Fibroblast of villous mesenchyme (primary cell): ENCODE measurements at places on chromosomes 6 and 20.

DNA sequence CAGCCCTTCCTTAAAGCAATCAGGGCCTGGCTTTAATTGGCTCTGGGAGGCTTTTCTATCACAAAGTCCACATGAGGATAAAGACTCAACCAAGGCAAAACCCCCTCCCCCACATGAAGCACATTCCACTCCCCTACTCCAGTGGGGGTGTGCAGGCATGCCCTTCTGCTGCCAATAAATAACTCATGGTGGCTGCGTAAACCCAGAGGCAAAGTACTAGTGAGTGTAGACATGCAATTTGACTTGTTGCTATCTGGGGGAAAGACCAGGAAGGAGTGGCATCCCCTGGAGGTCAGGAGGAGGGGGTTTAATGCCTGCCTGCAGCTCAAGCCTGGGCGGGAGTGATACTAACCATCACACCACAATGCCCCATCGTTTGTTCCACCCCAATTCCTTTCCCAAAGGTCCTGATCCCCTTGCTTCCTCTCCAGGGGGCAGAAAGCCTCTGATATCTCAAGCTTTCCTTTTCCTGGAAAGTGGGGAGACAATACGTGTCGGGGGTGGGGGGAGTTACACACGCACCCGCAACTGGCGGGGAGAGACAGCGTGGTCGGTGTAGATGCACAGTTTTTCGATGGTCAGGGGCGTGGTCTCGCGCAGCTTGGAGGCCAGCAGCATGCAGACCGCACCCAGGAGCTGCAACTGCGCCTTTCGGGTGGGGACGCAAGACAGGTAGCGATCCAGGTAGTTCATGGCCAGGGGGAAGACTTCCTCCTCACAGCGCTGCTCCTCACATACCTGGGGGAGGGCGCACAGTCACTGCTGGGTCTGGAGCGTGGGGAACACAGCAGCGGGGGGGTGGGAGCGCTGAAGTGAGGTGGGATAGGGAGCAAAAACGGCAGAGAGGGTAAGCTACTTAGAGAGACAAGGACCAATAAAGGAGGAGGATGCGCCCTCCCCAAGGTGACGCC is 1.5 kb downstream of the CCND3 start:
- peak; percentile 51 for DNase-seq

DNA sequence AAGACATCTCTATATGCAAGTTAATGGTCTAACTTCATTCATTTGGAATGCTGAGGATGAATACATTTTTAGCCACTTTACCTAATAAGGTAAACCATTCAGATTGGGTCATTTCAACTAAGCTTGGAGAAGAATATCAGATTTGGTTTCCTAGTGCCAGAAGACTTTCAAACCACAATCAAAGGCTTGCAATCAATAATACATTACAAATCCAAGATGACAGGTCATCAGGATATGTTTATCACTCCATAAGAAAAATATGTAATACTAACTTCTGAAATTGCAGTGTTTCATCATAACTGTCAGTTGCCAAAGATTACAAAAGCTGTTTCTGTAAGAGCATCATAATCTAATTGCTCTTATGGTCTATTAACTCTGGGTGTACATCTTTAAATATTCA is 654.0 kb downstream of the COL12A1 start:
- DNase-seq = no peak

- no peak for DNase-seq
Measured at GRCh38 chr6:127077886-127078285, 40.6 kb upstream of the RSPO3 start.

- no peak for DNase-seq
Measured at GRCh38 chr6:44235269-44235668, 11.6 kb upstream of the HSP90AB1 start.

DNA sequence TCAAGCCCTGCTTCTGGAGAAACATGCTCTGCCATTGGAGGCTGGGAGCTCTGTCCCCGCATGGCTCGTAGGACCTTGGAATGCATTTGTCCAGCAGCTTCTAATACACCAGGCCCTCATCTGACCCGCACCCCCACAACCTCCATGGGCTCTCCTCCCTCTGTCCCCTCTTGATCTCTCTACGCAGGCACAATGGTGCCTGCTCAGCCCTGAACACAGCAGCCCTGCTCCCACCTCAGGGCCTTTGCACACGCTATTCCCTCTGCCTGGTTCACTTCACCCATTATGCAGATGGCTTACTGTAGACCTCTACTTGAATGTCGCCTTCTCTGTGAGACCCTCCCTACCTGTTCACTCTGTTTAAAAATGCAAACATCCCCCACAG is 27.0 kb upstream of the PTGIS start:
- no peak for DNase-seq

GRCh38 chr6:29845405-29846006 is 17.9 kb downstream of the HLA-G start:
- DNase-seq = no peak

DNA sequence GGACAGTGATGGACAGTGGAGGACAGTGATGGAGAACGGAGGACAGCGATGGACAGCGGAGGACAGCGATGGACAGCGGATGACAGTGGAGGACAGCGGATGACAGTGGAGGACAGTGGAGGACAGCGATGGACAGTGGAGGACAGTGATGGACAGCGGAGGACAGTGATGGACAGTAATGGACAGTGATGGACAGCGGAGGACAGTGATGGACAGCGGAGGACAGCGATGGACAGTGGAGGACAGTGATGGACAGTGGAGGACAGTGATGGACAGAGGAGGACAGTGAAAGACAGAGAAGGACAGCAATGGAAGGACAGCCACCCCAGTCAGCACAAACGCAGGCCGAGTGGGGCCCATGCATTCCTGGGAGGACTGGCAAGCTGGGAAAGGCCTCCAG is 3.4 kb upstream of the NKAIN4 start:
- DNase-seq = no peak

DNA sequence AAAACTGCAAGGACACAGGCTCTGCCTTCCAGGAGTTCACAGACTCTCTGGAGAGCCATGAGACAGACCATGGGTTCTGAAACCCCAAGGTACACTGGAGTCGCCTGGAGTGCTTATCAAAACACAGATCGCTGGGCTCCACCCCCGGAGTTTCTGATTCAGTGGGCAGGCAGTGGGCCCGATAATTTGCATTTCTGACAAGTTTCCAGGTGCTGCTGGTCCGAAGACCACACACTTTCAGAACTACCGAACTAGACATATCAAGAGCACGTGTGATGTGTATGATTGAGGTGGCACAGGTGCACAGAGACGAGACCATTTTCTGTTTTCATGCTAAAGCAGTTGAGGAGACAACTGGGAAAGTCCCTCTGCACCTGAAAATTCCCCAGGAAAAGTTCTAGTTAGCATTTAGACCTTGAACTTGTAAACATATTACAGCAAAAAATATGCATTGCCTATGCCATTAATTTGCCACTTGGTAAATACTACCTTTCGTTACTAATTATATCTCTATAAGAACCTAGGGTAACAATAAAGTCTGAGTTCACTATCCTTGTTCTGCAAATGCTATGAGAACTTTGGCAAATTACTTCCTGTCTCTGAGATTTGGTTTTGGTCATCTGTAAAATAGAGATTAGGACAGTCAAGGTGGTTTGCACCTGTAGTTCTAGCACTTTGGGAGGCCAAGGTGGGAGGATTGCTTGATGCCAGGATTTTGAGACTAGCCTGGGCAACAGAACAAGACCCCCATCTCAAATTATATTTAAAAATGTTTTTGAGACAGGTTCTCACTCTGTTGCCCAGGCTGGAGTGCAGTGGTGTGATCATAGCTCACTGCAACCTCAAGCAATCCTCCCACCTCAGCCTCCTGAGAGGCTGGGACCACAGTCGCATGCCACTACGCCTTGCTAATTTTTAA is 14.3 kb upstream of the PIM1 start:
- DNase-seq = no peak

DNA sequence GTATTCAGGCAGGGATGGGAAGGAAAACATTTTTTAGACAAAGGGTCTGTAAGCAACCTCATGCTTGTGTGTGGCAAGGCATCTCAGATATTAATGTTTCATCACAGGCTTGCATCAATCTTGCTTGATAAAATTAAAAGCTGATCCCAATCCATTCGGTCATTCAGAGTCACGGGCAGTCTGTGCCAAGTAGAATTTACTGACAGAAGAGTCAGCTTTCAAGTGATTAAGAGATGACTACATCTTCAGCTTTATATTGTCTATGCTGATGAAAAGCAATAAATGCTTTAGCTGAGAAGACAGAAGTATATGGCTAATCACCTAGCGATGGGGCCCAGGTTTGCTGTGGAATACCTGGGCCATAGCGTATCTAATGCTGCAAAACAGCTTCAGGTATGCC is 3.5 kb downstream of the PLEKHG1 start:
- DNase-seq = no peak

- no peak for DNase-seq
Measured at GRCh38 chr20:11966186-11966585, 48.5 kb downstream of the BTBD3 start.

DNA sequence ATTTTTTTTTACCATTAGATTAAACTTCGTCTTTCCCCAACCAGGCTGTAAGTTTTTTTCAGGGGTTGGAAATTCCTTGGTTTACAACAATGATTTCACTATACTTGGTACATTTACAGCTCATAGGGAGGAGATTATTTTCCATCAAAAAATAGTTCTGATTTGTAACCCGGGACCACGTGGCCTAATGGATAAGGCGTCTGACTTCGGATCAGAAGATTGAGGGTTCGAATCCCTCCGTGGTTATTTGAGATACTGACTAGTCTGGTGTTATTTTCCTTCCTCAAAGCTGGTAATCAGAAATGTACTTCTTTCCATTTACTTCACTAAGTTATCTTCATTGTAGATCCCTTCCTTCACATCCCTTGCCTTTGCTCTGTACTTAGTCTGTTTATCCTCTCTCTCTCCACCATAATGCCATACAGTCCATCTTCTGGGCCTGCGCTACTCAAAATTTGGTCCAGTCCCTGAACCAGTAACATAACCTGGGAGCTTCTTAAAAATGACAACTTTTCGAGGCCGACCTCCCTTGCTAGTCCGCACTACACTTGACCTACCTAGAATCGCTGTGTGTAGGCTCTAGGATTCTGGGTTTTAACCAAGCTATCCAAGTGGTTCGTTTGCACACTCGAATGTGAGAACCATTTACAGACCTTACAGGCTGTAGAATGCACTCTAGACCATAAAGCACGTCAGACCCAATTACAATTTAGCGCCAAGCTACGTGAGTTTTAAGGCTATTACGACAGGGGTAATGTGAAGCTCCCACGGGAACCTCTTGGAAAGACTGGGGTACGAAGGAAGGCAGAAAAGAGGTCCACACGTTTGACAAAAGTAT is 42.1 kb upstream of the BTN3A2 start:
- DNase-seq = peak; percentile 92

DNA sequence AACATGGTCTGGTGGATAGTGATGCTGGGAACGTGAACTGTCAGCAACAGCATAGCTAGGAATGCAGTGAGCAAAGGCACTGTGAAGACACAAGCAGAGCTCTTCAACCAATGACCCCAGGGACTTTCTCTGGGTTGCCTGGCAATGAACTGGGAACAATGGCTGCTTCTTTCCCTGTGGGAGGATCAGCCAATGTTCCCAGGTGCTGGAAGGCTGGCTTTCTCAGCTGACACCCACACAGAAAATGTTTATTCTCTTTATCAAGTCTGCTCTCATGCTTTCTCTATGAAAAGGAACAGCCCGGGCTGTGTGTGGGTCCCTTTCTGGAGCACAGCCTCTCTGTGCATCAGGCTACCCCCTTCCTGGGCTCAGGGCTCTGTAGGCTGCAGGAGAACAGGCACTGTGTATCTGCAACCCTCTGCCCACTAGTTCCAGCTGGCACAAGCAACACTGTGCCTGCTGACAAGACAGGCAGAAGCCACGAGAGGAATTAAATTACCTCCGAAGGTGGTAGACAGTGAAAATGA is 54.2 kb downstream of the HFE start:
- DNase-seq = no peak

- DNase-seq = peak; percentile 75
Measured at GRCh38 chr20:47205577-47206123, 150.8 kb downstream of the ZMYND8 start.

- DNase-seq = peak; percentile 87
Measured at GRCh38 chr6:43078691-43079090, 2.6 kb downstream of the PTK7 start.

DNA sequence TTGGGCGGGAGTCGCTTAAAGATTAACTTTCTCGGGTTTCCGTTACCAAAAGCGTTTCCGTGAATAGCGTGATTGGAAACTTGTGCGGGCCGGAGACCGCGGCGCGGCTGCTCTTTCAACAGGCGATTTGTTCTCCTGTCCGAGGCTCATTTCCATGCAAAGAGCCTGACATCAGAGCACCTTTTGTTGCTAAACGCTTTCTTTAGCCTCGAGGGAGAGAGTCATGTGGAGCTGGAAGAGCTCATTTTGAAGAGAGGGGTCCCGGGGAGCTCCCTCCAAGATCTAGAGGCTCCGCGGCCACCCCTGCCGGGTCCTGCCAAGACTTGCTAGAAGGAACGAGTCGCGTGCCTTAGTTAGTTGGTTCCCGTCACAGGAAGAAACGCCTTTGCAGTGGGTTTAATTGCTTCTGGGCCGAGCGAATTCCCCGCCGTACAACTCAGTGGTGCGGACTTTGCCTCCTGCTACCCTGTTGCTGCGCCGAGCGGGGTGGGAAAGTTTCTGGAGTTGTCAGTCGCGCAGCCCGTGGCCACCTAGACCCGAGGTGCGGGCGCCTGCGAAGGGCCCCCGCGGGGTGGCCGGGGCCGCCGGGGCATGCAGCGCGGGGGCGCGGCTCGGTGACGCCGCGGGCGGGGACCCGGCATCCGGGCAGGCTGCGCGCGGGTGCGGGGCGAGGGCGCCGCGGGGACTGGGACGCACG is at the start of gene SASH1:
TSS of gene SASH1 (plus strand) at position 489 of the 697 bp plus-strand sequence. CDS start 230 bp downstream, outside the sequence.
- DNase-seq = peak; percentile 86

DNA sequence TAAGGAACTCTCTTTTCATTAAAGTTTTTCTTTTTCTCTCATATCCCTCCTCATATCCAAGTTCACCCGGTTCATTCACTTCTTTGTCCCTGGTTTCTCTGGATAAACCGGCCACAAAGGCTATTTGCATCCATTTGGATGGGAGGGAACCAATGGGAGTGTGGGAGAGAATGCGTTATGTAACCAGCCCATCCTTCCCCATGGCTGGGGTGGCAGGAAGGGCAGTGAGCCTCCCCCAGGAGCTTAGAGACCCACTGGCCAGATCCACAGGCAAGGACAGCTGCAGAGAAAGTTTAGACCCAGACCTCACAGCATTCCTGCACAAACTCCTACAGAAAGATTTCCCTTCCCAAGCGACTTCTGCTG is 10.7 kb downstream of the CASS4 start:
- DNase-seq = no peak

DNA sequence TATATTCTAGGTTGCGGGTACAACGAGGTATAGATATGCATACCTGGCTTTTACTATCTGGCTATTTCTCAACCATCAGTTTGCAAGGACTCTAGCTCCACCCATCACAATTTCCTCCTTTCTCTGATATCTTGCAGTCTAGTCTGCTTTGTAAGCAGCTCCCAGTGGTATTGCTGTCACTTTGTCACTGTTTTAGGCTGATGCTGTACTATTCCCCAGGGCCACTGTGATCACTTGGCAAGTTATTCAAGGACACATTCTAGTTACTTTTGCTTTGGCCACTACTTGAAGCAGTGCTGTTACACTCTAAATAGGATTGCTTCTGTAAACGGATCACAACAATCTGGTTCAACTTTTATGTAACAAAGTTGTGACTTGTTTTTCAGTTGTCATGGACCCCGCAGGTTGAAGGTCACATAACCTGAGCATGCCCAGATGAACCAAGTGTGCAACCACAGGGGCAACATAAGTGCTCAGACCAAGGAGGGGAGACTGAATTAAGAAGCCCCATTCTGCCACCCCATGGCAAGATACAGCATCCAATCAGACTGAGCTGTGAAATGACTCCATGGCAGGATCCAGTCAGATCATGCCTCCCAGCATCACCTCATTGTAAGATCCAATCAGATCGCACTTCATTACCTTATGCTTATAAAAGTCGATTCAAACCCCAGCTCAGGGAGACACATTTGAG is 588.4 kb upstream of the CITED2 start:
- DNase-seq = no peak
